ENCODE measurements at places on chromosomes 5 and 9.
A peak's percentile ranks its signal among the peaks of the same experiment; 100 is the strongest.

- DNase-seq, result no peak
Observed at GRCh38 chr5:170722316-170722715, 61.2 kb upstream of the GABRP start.

DNA sequence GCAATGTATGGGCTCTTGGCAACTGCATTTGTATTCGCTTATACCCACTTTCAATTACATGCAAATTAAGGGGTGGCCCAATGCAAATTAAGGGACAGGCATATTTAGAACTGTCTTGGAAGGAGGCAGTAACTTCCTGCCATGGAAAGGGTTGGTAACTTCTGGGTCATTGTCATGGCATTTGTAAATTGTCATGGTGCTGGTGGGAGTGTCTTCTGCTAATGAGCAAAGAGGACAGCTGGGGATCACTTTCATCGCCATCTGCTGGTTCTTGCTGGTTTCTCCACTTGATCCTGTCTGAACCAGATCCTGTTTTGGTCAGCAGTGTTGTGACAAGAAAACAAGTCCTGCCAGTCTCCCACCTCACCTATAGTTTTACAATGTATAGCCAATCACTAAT is 23.3 kb upstream of the UGT3A2 start:
- peak; percentile 55 for DNase-seq

- no peak for DNase-seq
Observed at GRCh38 chr5:95151694-95152093, 133.2 kb downstream of the MCTP1 start.

DNA sequence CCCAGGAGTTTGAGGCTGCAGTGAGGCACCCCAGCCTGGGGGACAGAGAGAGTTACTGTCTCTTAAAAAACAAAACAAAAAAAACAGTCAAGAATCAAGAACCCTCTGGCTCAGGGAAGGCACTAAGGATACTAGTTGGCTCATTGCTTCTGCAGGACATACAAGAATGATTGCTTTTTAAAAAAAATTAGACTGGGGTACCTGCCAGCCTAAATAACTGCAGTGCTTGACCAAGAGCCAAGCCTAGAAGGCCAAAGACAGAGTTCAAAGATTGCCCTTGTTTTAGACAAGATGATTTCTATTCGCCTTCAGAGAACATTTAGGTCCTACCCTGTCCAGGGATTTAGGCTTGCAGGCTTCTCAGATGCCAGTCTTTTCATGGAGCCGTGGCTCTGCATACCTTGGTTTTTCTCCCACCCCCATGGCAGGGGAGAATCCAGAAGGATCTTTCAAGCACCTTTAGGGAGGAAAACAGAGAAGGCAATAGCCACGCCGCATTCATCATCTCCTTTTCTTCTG is 93.7 kb upstream of the IL6ST start:
- no peak for DNase-seq

GRCh38 chr9:88537761-88538091 is 2.7 kb downstream of the NXNL2 start:
- no peak for DNase-seq

DNA sequence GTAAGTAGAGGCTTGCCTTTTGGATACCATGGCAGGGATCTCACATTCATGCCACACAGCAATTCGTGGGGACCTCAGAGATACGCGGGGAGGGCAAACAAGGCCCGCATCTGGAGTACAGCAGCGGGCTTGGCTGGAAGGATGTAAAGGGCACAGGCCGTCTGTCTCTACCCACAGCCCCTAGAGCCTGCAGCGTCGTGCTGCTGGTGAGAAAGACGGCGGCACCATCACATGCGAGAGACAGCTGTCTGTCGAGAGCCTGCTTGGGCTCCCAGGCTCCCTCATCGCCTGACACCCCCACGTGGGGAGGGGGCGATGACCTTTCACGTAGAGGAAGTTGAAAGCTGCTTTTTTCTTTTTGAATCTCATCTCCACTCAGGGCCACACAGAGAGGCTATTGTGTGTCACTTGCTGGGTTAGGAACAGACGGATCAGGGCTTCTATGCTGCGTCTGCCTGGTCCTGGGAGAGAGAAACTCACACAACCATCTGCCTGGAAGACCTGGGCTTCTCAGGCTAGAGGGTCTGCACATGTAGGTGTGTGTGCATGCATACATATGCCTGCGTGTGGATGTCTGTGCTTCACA is 134.6 kb upstream of the PPP1R26 start:
- no peak for DNase-seq

- no peak for DNase-seq
Observed at GRCh38 chr5:50963971-50964745, 297.7 kb downstream of the PARP8 start.

GRCh38 chr9:98547606-98548005 is 161.1 kb downstream of the GABBR2 start:
- no peak for DNase-seq

DNA sequence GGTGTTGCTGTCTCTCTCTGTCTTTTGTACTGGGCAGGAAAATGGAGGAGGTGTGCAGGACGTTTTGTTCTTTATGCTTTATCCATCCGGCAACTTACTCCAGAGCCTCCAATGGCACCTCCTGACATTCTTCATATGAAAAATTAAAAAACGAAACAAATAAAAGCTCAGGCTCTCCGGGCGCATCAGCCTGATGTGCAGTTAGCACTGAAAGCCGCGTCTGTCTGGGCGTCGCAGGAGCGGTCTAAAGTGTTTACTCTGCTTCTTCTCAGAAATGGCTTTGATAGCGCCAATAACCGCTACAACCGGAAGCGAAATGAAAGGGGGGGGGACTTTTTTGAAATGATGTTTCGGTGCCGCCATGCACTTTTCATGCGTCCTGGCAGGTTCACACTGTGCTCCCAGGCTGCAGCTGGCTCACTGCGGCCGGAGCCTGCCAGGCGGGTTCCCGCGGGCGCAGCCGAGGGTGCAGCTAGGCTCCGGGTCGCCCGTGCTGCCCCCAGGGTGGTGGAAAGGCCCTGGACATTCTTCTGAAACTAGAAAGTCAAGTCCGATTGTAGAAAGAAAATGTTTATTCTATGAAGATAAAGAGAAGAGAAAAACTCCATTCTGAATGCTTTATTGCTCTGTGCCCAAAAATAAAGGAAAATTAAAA is 407.7 kb upstream of the IRX1 start:
- peak; percentile 63 for DNase-seq

DNA sequence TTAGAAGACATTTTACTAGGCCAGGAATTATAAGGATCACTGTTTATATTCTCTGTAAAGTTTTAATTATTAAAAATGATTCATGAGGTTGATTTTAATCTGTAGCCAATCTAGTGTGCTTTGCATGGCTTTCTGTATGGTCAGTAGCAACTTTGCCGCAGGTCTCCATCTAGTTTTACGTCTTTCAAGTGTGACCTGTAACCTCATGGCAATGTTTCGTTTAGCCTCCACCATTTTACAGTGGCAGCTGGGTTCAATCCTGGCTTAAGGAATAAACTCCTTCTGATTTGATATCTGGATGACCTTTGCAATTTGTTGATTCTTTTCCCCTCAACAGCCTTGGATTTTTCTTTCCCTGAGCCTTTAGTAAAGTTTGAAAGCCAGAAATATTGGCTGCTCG is 434.5 kb upstream of the CDH9 start:
- DNase-seq, result no peak

DNA sequence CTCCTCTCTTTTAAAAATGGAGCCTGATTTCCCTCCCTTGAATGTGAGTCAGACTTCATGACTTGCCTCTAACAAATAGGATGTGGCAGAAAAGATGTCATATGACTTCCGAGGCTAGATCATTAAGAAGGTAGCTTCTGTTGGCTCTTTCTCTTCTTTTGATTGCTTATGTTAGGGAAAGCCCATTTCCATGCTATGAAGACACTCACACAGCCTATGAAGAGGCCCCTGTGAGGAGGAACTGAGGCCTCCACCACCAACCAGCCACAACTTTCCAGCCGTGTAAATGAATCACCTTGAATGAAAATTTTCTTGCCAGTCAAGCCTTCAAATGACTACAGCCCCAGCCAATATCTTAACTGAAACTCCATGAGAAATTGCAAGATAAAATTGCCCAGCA is 413.4 kb downstream of the TMEM38B start:
- DNase-seq, result no peak

DNA sequence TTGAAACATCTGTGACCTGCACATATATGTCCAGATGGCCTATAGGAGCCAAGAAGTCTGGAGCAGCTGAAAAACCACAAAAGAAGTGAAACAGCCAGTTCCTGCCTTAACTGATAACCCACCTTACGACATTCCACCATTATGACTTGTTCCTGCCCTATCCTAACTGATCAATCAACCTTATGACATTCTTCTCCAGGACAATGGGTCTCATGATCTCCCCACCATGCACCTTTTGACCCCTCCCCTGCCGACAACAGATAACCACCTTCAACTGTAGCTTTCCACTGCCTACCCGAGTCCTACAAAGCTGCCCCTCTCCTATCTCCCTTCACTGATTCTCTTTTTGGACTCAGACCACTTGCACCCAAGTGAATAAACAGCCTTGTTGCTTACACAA is 233.8 kb downstream of the CCDC171 start:
- no peak for DNase-seq

GRCh38 chr9:90340421-90340820 is 302.2 kb downstream of the DIRAS2 start:
- no peak for DNase-seq

GRCh38 chr5:95631255-95631958 is 11.5 kb downstream of the GPR150 start:
- DNase-seq, result no peak

DNA sequence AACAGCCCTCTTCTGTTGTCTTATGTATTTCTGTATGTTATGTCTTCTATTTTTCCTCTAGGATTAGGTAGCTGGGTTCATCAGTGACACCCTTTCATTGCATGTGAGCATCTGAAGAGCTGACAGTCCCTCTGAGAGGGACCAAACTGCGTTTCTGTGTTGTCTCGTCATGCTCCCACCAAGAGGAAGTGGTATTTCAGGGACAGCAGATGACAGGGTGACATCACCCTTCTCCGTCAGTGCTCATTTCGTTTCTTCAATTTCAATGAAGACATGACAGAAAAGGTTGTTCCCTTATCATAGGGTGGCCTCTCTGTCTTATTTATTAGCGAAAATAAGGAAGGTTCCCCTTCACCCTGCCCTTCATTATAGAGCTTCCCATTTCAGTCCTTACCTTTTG is 225.9 kb upstream of the NR4A3 start:
- no peak for DNase-seq

- DNase-seq, result no peak
Observed at GRCh38 chr5:135375040-135375793, 23.8 kb downstream of the MACROH2A1 start.

DNA sequence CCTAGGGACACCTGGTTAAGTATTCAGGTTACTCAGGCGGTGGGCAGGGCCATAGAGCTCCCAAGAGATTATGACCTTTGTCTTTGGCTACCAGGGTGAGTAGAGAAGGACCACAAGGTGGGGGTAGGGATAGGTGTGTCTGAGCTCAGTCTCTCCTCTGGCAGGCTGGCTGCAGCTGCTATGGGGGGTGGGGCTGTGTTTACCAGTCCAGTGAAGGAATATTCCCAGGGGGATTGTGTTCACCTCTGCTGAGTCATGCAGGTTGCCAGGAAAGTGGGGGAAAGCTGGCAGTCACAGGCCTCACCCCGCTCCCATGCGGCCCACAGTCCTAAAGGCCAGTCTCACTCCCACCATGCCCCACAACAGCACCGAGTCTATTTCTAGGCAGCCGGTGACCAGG is 53.6 kb upstream of the POU5F2 start:
- peak; percentile 10 for DNase-seq

GRCh38 chr9:16085167-16085726 is 532.4 kb downstream of the CCDC171 start:
- DNase-seq, result no peak

GRCh38 chr5:133991171-133991910 is 13.4 kb downstream of the VDAC1 start:
- no peak for DNase-seq

DNA sequence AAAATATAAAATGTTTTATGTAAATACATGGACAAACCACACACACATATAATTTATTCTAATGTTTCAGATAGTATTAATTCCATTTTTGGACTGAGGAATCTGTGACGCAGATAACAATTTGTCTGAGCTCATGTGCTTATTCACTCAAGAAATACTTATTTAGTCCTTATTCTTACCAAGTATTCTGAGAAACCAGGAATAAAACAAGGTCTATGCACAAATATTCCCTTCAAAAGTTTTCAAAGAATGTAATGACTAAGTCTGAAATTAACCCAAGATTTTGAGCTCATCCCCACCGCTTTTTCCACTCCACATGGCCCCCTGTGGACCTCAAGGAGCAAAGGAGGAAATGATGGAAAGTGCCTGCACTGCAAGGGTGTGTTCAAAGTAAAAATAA is 1022.3 kb downstream of the EFNA5 start:
- DNase-seq, result no peak

DNA sequence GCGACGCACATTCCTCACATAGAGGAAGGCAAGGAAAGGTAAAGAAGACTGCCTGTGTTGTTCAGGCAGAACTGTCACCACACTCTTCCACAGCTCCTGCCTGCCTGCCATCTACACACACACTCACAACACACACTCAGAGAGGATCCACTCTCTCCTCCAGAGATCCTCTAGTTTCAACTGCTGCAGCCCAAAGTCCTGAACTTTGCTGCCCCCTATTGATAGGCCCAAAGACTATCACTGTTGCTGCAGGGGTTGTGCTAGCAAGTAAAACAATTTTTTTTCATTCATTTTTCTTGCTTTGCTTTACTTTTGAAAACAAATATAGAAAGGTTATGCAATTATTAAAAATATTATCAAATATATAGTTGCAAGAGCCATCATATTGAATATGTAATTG is 5.9 kb upstream of the CFAP90 start:
- peak; percentile 4 for DNase-seq

GRCh38 chr5:96597438-96598020 is 64.6 kb upstream of the CAST start:
- no peak for DNase-seq

- DNase-seq, result no peak
Observed at GRCh38 chr5:142320851-142321560, 3.8 kb downstream of the SPRY4 start.

DNA sequence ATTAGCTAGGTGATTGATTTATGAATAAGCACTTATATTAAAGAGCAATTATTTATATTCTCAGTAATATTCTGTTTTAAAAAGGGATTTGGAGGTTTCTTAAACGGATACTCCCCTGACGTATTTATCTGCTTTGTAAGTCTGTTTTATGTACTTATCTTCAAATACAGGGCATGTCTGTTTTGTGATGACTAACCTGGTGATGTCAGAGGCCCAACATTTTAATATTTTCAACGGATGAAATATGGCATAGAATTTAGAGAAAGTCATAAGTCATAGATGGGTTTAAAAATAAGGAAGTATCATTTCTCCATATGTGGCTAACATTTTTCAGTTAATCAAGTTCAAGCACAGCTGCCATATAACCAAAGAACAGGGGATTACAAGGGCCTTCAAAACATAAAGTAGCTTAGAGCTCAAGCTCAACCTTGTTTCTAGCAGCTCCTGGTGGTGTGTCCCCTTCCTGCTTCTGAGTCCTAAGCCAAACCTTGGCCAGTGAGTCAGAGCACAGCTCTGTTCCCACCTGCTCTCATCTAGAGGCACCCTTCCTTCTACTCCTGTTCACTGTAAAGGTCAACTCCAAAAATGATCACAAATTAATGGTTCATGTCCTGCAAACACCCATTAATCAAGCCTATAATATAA is 131.4 kb downstream of the OXCT1 start:
- no peak for DNase-seq
